ENCODE measurements at places on chromosomes 4 and X.

DNA sequence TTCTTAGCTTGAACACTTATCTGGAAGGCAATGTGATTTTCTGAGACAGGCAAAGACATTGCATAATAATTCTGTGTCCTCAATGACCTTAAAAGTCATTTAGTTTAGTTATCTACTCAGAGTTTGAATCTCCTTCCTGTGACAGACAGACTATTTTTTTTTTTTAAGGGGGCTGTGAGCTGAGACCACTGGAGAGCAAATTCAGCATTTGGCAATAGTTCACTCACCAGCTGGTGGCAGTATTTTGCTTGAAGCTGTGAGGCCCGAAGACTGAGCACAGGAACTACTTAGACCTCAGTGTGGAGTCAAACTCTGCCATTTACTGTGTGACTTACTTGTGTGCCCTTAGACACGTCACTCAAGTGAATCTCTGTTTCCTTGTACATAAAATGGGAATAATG is 22.9 kb upstream of the CPE start:
- DNase-seq, result no peak

DNA sequence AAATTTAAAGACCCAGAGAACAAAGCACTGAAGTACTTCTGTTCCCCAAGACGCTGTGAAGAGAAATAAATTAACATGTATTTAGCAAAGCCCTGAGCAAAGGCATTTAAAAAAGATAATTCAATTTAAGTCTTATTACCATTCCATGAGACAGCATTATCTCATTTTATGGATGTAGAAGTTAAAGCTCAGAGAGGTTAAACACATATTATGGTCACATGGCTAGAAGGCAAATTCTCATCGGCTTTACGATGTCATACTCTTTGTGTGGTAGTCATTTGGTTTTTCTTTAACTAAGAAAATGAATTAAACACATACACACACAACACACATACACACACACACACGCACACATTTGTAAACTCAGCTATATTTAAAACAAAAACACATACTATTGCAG is 262.7 kb downstream of the HS3ST1 start:
- no peak for DNase-seq

DNA sequence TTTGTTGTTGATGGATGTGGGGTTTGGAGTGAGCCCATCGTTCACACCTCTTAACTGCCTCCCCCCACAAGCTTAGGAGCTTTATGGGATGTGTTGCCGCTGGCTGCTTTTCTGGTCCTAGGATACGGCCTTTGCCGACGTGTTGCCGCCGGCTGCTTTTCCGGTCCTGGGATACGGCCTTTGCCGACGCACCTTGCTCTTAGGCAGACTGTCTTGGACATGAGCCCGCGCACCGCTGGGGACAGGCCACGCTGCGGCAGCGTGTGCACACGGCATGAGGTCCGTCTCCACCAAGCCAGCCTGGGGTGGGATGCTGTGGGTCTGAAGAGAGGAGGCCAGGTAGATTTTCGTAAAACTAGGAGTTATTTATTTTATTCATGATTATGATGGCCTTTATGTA is 14.2 kb downstream of the RGS12 start:
- no peak for DNase-seq

GRCh38 chr4:146585761-146586333 is 52.8 kb upstream of the POU4F2 start:
- DNase-seq, result no peak

- no peak for DNase-seq
Measured at GRCh38 chrX:133857640-133858269, 127.6 kb downstream of the GPC3 start.

GRCh38 chrX:17453788-17454187 is 78.8 kb downstream of the NHS start:
- DNase-seq, result no peak

DNA sequence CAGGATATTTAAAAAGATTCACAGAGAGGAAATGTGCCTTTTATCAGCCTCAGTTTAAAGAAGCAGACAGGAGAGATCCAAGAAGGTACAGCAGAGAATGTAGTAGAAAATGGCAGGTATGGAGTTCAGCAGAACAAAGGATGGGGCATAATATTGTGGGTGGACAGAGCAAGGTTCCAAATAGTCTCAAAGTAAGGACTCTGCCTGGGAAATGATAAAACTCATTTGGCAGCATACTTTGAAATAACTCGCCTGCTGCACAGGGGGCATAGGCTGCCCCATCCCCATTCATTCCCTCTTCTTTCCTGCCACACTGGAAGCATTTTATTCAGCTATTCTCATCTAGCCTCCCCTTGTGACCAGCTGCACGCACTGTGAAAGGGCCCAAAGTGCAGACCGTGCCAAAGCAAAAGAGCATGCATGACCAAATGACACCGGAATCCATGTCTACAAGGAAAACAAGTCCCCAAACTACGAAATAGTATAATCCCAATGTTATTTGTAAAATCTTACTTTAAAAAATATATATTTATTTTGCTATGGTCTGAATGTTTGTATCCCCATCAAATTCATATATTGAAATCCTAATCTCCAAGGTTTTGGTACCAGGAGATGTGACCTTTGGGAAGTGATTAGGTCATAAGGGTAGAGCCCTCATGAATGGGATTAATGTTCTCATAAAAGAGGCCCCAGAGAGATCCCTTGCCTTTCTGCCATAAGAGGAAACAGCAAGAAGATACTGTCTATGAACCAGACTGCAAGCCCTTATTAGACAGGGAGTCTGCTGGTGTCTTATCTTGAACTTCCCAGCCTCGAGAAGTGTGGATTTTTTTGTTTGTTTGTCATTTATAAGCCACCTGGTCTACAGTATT is 77.4 kb upstream of the PRSS48 start:
- DNase-seq, result no peak

GRCh38 chr4:76235915-76236314 is 15.6 kb upstream of the FAM47E start:
- no peak for DNase-seq
